ENCODE measurements at places on chromosomes 12 and 14. TPM values are rescaled to one million over a fixed set of nuclear protein-coding genes. Genes with fewer than 3 reads are reported as not detected.

Gene NDRG2
- total RNA-seq: 39.9 TPM

Gene COCH
- total RNA-seq: 0.21 TPM

Gene KLRG1
- total RNA-seq: 43.8 TPM

Gene SERPINA5
- total RNA-seq: not detected

Gene PRIMA1
- not detected for total RNA-seq

Gene MYO1A
- 2.3 TPM for total RNA-seq

Gene SIX6
- total RNA-seq: not detected

Gene PAWR
- 3.6 TPM for total RNA-seq

Gene PSMC1
- 47.9 TPM for total RNA-seq

Gene AKAP3
- 4.5 TPM for total RNA-seq

Gene KCNA1
- total RNA-seq: not detected

Gene ZC2HC1C
- total RNA-seq: not detected

Gene GPR162
- 0.38 TPM for total RNA-seq

Gene ATP5F1B
- 267 TPM for total RNA-seq
